NK-92 treated with Interleukin-12 subunit alpha and Interleukin-12 subunit beta, amount 100 ng/mL, for 24 hours (cell line): ENCODE measurements at places on chromosomes 3 and 15.

DNA sequence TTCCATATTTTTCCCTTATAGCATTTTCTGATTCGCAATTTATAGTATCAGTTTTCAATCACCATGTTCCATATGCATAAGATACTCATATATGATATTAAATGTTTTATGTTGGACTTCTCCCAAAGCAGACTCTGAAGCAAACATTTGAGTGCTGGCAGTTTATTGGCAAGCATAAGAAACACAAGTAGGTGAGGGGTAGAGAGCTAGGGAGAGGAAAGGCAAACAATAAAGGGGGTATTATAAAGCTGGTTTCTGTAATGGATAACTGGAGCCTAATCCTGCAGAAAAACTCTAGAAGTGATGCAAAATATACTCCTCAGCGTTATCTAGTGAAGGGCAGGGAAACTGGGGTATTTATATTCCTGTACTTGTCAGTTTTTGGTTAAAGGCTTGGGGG lies 491.5 kb upstream of the TGFBR2 start:
- DNase-seq: no peak

DNA sequence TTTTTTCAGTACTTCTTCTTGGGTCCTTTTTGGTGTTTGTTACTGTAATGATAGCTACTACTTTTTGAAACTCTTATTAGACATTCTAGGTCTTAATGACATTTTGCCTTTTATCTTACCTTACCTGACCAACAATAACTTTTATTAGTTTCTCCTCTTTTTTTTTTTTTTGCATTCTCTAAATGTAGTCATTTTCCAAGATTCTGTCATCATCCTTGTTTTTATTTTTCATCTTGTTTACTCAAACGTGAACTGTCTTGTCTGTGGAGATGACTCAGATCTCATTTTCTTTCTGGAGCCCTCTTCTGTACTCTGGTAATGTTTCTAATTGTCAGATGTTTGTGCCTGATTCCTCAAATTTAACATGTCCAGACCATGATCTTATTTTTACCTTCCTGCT lies 2.9 kb downstream of the ABHD5 start:
- DNase-seq: no peak

- peak; percentile 42 for DNase-seq
Measured at GRCh38 chr3:69200384-69201068, 78.1 kb upstream of the LMOD3 start.

GRCh38 chr3:132180337-132180791 lies 136.8 kb upstream of the ACP3 start:
- no peak for DNase-seq

- no peak for DNase-seq
Measured at GRCh38 chr15:63146684-63147083, 10.6 kb downstream of the RPS27L start.

GRCh38 chr15:35484231-35484945 lies 61.6 kb downstream of the DPH6 start:
- DNase-seq: no peak

DNA sequence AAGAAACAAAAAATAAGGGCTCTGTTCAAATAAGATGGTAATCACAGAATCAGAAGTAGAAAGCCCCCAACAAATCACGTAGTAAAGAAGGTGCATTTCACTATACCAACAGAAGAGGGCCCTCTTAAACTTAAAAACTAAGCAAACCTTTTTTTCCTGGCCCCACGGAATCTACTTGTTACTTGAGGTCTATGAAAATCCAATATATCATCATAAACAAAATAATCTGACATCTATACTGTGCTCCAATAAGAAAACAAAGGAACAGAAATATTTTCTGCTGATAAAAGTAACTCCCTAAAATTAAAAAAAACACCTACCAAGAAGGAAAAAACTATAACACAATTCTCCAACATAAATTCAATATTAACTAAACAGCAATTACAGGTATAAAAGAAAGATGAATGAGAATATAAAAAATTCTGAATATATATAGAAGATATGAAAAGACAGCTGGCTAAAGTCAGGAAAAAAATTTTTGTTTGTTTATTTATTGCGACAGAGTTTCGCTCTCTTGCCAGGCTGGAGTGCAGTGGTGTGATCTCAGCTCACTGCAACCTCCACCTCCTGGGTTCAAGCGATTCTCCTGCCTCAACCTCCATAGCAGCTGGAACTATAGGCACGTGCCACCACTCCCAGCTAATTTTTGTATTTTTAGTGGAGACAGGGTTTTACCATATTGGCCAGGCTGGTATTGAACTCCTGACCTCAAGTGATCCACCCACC lies 81.8 kb downstream of the CLASP2 start:
- DNase-seq: no peak

DNA sequence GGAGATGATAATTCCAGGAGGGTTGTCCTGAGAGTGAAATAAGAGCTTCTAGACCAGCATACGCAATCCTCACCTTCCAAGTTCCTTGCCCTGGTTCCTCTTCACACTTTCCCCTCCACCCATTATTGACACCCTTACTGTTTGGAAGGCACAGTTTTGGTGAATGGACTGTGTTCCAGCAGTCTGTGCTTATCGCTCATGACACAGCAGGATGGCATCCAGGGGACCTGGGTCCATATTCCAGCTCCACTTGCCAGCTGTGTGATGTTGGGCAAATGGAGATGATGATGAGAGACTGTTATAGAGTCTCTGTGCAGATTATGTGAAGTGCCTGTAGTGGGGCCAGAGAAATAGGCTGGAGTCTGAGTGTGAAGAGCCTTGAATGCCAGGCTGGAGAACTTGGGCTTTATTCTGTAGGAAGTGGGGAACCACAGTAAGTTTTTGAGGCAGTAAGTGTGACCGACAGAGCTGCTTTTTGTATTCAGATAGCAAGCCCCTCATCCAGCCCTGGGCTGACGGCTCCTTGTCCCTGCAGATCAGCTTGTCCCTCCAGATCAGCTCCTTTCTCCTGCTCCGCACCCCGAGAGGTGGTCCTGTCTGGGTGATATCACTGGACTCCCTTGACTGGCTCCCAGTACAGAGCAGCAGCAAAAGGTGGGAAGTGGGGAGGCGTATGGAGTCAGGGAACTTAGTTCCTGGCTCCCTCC lies 8.1 kb downstream of the KBTBD13 start:
- DNase-seq: no peak

GRCh38 chr15:84924077-84924731 lies 39.7 kb downstream of the SLC28A1 start:
- DNase-seq: no peak

- DNase-seq: no peak
Measured at GRCh38 chr3:127604035-127604434, 5.8 kb downstream of the MCM2 start.

DNA sequence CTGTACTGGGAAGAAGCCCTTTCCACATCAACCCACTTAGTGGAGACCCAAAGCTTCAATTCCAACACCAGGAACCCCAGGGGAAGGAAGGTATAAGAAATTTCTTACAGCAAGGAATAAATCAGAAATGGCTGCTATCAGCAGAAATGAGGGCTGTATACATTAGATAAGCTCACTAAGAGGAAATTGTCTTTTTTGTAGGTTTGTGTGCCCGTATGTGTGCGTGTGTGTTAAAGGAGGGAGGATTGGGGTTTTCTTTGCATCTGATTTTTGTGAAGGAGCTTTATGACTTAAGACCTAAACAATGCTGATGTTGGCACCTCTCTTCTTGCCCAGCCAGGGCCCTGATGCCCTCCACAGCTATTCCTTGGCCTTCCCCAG lies 18.6 kb downstream of the ARRDC4 start:
- DNase-seq: no peak

DNA sequence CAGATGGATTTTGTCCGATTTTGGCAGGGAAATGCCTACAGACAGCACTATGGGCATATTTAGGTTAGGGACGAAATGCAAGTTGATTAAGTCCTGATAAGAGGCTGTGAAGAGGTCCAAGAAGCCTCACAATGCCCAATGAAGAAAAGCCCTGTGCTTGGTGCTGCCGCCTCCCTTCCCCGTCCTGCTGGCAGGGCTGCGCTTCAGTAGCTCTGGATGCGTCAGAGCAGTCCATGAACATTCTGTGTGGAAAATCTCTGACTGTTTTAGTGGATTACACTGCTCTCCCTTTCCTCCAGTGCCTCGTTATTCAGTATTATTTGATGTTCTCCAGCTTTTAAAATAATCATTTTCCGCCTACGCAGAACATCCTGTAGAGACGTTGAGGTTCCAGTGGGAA lies 39.6 kb downstream of the MLH1 start:
- no peak for DNase-seq

DNA sequence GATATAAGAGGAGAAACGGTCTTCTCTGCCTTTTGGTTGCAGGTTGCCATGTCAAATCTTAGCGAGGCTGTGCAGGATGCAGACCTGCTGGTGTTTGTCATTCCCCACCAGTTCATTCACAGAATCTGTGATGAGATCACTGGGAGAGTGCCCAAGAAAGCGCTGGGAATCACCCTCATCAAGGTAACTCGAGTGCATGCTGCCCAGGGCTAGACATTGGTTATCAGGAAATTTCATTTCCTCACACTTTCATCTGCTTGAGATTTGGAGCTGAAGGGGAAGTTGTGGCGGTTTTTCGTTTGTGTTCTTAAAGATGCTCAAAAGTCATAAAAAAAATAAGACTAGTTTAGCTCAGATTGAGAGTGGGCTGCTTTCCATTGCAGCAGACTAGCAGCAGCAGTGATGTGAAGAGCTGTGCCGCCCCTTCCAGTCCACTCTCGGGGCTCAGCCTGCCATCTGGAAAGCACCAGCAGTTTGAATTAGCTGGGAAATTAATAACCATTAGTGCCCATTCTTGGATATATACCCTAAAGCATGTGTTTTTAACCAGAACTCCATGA lies 32.2 kb downstream of the GPD1L start:
- no peak for DNase-seq

- no peak for DNase-seq
Measured at GRCh38 chr3:120450600-120451271, at the start of gene FSTL1. FSTL1 (minus strand) TSS chr3:120450992; CDS start chr3:120450746, 246 bp downstream.

- no peak for DNase-seq
Measured at GRCh38 chr15:51262463-51262862, 75.9 kb downstream of the CYP19A1 start.
